NCI-H2081 treated with DMSO at 0.1 percent for 48 hours (cell line): ENCODE measurements at places on chromosomes 5 and 9.

- no peak for DNase-seq
These were observed 10.2 kb upstream of the ATP6V0E1 start for GRCh38 chr5:172973127-172973916.

DNA sequence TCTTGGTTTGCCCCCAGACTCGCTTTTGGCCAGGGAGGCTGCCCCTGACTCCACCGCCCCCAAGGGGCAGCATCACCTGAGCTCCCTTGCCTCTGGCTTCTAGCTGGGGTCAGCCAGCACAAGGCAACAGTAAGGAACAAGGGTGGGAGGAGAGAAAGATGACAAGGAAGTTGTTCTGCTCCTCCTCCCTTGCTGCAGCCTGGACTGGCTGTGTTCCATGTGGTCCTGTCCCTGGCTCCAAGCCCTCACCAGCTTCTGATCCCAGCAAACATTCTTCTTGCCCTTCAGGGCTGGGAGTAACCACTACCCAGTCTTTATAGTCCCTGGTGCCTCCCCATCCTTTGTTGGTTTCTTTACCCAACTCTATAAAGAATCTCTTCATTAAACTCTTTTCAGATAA lies 100.3 kb upstream of the SPIN1 start:
- DNase-seq, result no peak

- no peak for DNase-seq
These were observed 937.6 kb downstream of the TLE4 start for GRCh38 chr9:80509358-80509757.

DNA sequence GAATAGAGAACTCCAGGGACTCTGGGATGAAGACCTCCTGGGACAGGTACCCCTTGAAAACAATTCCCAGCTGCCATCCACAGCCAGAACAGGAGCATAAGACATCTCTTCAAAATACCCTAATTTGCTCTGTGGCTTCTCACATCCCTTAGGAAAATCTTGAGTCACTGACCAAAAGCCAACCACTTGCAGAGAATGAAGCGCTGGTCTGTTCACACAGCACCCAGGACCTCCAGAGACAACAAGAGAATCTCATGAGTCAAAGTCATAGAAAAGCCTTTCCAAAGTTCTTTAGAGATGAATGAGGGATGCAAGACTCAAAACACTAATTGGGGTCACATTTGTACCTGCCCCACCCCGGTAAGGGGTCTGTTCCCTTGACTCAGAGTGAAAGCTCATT lies 210.6 kb downstream of the SEMA5A start:
- no peak for DNase-seq

DNA sequence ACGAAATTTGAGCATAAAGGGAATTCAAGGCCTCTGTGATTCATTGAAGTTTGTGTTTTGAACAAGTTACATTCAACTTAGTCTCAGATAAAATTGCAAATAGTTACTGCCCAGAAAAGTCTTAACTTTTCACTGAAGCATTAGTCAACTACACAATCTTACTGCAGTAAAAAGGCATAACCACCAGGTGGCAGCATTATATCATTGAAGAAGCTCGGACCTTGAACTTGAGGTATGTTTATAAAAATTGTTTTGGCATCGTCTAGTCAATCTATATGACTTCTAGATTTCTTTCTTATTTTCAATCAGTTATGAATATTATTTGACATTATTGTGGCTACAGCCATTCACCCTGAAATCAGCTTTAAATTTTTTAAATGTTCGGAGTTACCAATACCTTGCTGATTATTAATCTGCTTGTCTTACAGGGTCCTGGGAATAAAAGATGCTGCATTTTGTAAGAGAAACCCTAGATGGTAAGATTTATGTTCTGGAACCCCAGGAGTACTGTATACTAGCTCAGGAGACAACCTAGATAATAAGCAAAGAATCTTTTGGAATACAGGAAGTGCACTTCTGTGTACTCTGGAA lies 83.9 kb upstream of the GRAMD2B start:
- DNase-seq, result peak; percentile 31
